B cell (primary cell): ENCODE measurements at places on chromosomes 16 and 17.

GRCh38 chr16:12094537-12095265 is 118.2 kb downstream of the SNX29 start:
- DNase-seq: no peak

GRCh38 chr17:35807371-35808144 is 1.7 kb upstream of the TAF15 start:
- no peak for DNase-seq

GRCh38 chr17:75063201-75063600 is 16.2 kb downstream of the KCTD2 start:
- no peak for DNase-seq

- DNase-seq: no peak
Measured at GRCh38 chr17:74554909-74555308, 9.0 kb upstream of the CD300C start.

DNA sequence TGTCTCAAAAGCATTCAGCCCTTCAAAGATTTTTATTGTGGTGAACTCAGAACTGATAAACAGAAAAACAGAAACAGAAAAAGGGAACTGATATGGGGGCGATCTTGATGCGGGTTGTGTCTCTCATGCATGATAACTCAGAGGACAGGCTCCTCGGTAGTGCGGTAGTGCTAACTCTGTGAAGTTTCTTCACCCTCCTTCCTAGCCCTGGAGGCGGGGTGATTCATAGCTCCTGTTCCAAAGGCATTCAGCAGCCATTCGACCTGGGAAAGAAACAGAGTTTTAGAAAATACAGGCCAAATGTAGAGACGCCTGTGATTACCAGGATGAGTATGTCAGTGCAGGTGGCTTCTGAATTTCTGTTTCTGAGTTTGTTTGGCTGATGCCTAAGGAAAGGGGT is 5.5 kb upstream of the MAF start:
- peak; percentile 15 for DNase-seq

GRCh38 chr17:77381731-77382130 is 241.0 kb downstream of the SEC14L1 start:
- DNase-seq: no peak

- DNase-seq: no peak
Measured at GRCh38 chr17:57609125-57609877, 135.8 kb downstream of the CCDC182 start.

DNA sequence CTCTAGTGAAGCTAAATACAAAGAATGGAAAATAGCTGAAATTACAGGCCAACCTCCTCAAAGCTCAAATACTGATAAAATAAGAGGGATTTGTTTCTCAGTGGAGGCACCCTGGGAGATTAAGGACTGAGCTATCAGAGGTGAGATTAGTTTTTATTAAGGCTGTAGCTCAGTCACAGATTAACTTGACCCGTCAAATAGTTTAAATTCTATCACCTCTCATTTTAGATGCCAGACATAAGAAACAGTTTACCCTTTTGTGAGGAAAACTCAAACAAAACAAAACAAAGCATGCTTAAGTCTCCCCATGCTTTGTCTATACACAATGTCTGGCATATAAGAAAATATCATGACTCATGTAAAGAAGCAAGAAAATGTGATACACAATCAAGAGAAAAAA is 208.3 kb upstream of the PMFBP1 start:
- no peak for DNase-seq

DNA sequence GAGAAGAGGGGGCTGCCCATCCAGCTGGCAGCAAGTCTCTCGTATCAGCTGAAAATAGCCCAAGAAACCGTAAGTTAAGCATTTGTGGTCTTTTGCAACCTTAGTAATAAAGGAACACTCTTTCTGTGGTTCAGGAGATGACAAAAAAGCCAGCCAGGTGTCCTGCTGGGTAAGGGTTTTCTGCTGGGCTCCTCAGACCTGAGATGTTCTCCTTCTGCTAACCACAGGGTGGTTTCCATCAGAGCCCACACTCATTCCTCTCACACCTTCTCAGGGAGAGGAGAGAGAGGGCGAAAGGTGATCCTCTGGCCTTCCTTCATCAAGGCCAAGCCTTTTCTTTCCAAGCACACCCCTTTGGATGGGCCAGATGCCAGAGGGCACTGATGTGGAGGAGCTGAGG is 70.7 kb downstream of the TEX14 start:
- no peak for DNase-seq

DNA sequence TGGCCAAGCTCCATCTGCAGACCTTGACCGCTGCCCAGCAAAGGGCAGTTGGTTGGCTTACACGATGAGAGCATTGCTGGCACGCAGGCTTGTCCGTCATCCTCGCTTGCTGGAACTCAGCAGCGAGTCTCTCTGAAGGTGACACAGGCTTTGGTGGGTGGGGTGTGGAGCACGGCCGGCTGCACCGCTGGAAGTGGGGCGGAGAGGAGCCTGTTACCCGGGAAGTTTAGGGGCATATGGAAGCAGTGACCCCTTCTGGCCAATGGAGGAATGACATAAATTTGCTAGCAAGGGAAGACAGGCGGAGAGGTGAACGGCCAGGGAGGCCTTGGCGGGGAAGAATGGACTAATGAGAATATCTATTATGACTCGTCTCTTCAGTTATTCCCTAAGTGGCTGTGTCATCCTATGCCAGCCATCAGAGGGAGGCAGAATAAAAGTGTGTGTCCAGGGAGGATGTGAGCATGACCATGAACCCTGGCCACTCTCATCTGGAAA is 65.9 kb upstream of the SDK2 start:
- DNase-seq: peak; percentile 77

- DNase-seq: no peak
Measured at GRCh38 chr17:72119873-72120641, 763 bp upstream of the SOX9 start.

DNA sequence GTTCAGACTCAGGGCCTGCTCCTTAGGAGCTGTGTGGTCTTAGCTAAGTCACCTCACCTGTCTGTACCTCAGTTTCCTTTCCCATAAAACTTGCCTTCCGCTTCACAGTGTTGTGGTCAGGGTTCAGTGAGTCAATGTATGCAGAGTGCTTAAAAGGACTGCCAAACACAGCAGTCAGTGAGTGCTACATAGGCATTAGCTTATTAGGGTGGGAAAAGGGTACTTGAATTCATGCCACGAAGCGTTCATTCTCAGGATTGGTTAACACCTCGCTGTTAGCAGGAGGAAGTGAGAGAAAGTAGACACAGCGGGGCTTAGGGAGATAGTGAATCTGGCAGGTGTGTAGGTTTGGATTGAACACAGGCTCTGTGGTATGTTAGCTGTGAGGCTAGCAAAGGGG is 155.2 kb downstream of the SHISA9 start:
- DNase-seq: no peak

DNA sequence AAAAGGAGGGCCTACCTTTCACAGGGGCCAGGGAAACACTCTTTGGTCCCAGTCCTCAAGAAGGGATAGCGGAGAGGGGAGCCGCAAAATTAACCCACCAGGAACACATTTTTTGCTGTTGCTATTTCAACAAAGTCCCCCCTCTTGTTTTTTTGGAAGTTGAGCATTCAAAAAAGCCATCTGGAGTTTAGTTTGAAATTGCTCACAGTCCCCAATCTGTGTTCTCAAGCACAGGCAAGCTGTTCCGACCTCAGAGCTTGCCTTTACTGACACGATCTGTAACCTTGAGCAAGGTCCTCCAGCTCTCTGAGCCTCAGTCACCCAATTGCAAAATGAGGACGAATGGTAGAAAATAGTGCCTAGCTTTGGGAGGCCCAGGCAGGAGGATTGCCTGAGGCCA is 131.1 kb downstream of the ZNF423 start:
- no peak for DNase-seq

DNA sequence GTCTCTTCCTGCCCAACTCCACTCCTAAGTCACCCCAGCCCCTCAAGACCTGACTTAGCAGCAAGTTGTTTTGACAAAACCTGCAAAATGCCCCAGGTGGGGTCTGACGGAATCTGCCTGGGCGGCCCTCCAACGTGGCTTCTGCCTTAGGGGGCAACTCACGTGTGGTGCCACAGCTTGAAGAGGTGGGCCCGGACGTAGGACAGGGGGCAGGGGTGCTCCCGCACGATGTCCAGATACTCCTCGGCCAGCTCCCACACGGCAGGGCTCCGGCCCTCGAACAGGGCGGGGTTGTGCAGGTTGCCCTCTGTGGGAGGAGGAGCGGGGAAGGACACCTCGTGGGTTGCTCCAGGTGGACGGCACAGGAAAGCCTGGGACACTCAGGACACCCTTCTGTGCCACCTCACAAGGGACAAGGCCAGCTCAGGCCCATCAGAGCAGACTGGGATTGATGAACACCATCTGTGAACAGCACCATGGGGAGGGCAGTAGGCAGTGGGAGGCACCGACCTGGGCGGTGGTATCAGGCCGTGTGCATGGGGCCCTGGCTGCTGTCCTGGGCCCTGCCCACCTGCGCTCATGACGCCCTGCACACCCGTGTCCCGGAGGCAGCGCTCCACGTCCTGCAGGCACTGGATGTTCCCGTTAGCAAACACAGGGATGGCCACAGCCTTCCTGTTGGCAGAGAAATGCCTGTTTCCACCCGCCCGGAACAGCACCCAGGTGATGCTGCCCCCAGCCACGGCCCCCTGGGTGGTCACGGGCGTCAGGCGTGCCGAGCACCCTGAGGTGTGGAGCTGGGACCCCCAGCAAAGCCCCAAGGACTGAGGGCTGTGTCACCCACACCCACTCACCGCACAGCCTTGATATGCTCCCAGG is 4.3 kb downstream of the DUS1L start:
- DNase-seq: no peak

- DNase-seq: no peak
Measured at GRCh38 chr16:14350626-14351025, 279.4 kb downstream of the PARN start.

- DNase-seq: peak; percentile 68
Measured at GRCh38 chr16:67177743-67178699, 5.7 kb downstream of the MATCAP1 start.

DNA sequence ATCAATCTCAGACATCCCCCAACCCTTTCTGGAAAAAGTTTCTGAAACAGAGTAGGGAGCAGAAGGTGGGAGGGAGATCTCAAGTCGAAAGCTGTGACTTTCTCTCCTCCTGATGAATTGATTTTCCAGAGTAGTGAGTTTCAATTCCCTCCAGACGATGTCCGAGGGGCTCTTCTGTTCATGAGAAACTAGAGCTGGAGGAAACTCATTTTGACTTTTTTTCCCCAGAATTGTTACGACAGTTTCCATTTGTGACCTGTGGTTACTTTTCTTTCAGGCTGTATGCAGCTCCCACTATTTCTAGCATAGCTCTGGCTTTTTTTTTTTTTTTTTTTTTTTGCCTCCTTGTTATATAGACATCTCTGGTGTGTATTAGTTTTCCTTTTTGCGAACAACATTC is 422.1 kb upstream of the SALL1 start:
- no peak for DNase-seq

- peak; percentile 63 for DNase-seq
Measured at GRCh38 chr16:74862743-74863244, 88.2 kb upstream of the FA2H start.

DNA sequence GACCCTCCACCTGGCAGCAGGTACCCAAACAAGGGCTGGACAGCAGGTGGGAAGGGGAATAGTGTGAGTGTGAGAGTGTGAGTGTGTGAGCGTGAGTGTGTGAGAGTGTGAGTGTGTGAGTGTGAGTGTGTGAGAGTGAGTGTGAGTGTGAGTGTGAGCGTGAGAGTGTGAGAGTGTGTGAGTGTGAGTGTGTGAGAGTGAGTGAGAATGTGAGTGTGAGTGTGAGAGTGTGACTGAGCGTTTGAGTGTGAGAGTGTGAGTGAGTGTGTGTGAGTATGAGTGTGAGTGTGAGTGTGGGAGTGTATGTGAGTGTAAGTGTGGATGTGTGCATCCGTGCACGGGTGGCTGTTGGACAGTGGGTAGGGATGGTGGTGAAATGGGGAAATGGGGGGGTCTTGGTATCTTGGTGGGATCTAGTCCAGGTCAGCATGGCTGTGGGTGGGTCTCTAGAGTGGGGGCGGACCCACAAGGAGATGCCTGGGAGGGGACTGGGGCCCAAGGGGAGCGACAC is 408 bp downstream of the ADGRG1 start:
- DNase-seq: no peak

- DNase-seq: no peak
Measured at GRCh38 chr17:3860939-3861700, 15.1 kb upstream of the NCBP3 start.

DNA sequence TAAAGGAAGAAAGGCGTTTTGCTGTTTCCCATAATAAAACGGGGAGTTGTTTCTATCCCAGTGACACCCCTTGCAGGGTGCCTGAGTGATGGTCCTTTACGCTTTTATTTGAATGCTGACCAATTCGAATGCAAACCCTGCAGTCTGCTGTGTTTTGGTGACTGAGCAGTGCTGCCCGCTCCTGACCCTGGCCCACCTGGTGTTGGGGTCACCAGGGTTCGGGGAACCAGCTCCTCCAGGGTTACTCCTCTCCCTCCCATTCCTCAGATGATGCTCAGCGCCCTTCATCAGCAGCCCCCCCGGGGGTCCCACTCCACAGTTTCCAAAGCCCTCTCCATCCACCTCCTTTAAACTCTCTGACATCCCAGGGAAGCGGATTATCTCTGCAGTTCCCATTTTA is 6.0 kb downstream of the CA4 start:
- DNase-seq: no peak

DNA sequence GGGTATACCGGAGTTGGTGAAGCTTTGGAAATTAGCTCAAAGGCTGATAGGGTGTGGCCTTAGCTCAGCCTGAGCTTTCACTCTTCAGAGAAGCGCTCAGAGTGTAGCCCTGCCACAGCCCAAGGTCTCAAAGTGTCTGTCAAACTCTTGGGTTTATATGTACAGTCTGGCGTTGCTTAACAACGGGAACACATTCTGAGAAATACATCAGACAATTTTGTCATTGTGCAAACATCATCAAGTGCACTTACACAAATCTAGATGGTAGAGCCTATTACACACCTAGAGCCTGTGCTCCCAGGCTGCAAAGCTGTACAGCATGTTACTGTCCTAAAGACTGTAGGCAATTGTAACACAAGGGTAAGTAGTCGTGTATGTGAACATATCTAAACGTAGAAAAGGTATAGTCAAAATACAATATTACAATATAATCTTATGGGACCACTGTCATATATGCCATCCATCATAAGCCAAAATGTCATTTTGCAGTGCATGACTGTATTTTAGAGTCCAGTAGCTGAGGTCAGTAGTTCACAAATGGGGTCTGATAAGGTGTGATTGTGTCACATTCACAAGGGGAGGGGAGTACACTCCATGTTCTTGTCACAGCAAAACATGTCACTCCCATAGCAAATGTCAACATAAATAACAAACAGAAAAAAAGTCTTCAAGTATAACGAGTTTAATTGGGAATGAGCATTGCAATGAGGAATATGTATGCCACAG is 20.6 kb downstream of the CHAD start:
- no peak for DNase-seq

GRCh38 chr16:88296437-88297177 is 86.2 kb upstream of the ZNF469 start:
- no peak for DNase-seq

- DNase-seq: no peak
Measured at GRCh38 chr17:27384261-27384701, 72.0 kb upstream of the KSR1 start.
